ENCODE measurements at places on chromosomes 12 and 14.

DNA sequence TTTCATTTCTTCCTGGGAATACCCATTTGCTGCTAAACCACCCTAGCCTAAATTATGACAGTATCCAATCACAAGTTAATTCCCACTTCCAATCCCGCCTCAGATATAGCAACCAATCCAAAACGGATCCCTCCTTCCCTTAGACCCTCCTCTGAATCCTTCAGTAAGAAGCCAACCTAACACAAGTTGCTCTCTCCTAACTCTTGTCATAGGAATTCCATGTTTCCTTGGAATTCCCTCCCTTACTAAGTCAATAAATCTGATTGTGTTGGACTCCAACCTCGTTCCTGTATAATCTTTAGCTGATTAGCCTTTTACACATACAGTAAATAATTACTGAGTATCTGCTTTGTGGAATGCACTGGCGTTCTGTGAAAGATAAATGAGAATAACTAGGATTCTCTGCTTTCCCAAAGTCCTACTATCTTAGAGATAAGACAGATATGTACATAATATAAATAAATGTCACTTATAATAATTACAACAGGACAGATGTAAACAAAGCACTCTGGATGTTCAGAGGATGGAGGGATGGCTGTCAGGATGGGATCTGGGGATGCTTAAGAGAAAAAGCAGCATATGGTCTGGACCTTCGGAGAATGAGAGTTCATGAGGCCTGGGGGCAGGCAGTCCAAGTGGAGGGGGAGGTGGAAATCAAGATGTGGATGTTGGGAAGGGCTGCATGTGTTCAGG lies 185.8 kb upstream of the SOX5 start:
- DNase-seq = no peak

- DNase-seq = no peak
Measured at GRCh38 chr12:43880547-43880946, 44.7 kb downstream of the TMEM117 start.

DNA sequence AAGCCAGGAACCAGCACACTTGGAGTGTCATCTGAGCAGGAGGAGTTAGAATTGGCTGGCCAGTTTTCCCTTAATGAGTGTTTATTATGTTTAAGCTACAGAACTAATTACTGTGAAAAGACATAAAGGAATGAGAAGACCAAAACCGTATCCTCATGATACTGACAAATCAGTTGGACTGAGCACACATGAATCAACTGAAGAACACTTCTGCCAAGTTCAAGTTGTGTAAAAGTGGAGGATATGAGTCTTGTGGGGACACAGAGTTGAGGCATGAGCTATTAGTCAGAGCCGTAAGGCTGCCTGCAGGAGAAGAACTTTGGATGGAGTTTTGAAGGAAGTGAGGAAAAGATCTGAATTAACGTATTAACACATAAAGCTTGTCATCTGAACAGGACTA lies 43.1 kb downstream of the HMGA2 start:
- no peak for DNase-seq

- DNase-seq = no peak
Measured at GRCh38 chr12:29234965-29235626, 86.0 kb downstream of the FAR2 start.

DNA sequence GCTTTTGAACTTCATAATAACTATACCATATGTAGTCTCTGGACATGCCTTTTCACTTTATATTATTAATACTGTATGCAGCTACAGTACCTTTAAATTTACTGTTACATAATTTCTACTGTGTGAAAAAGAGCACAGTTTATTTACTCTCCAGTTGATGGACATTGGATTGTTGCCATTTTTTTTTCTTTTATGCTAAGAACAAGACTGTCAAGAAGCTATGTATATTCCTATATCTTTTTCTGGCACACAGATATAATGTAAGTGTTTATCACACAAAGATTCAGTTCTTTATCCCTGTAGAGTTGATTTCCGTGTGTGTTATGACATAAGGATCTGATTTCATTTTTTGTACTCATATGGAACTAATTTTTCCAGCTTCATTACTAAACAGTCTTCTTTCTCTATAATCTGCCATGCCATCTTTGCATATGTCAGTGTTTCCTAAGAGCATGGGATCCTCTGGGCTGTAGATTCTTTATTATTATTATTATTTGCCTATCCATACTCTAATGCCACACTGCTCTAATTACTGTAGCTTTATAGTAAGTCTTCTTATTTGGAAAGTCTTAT lies 593.0 kb upstream of the ATP2B1 start:
- DNase-seq = no peak
